ENCODE measurements at places on chromosomes 1 and 21.

DNA sequence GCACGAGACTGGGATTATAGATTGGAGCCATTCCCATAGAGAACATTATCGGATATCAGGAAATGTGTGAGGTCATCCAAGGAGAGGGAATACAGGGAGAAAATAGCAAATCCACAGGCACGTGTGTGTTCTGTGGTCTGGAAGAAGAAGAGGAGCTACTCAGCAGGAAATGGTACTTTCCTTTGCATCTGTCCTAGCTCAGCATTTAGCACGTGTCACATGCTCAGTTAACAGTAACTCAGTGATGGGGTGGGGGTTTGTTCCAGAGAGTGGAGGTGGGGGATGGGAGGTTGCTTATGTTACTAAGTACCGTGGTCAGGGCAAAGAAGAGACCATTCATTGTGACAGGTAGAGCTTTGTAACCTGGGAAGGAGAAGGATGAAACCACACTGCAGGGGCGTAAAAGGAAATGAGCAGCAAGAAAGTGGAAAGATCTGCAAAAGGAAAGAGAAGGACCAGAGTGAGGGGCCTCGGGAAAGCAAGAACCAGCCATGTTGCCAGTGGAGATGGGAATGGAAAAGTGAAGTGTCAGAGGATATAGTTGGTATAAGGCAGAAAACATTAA lies 100.4 kb downstream of the ATP5PO start:
- DNase-seq, result no peak

DNA sequence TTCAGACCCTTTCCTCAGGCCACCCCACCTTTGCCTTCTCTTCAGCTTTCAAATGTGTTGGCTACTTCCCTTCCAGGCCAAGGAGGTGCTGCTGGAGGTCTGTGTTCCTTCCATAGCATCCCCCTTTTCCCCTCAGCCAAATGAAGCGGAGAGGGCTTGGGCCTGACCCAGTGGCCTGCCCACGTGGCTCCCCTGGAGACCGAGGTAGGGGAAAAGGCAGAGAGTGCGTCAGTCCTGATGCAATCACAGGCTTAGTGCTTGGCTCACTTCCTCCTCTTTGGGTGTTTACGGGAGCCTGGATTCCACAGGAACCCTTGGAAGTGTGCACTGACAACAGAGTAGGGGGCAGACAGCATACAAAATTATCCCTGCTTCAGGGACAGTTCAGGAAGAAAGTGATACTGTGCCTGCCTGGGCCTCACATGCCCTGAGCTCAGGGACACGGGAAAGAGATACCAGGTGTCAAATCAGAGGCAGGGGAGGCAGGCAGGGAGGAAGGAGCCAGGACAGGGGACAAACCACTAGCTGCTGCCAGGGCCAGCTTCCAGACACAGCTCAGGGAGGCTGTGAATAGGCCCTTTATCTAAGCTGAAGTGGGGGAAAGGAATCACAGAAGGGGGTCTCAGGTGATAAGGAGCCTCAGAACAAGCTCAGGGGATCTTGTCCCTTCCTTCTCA lies 16.6 kb upstream of the PTP4A2 start:
- peak; percentile 96 for DNase-seq

DNA sequence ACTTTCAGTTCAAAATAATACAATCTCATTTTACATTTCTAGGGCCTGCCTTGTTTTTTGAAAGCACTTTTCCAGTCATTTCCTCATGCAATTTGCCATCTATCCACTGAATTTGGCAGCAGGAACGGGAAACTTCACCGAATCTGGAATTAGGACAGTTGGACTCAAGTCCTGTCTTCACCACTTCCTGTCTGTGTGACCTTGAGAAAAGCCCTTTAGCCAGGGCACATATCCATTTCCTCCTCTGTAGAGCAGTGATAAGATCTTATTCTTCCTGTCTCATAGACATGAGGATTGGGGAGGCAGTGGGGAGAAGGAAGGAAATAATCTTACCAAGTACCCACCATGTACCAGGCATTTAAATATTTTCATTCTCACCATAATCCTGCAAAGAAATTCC lies 12.0 kb downstream of the VAV3 start:
- no peak for DNase-seq

- DNase-seq, result no peak
Observed at GRCh38 chr21:34790834-34791233, 122.0 kb downstream of the CLIC6 start.

- no peak for DNase-seq
Observed at GRCh38 chr21:37484535-37485474, 118.2 kb downstream of the DYRK1A start.

DNA sequence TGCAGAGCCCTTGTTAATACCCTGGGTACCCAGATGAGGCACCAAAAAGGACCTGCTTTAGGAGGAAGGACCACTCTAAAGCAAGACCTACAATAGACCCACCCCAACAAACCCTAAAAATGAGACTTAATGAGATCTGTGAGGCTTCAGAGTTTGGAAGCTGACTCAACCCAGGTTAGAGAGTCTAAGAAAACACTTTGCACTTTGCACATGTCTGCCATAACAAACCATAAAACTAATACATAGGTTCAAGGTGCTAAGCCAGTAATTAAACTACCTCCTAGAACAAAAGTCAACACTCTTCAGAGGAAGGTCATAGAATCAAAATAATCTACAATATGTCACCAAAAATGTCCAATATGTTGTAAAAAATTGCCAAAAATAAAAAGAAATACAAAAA lies 124.7 kb upstream of the C1orf21 start:
- DNase-seq, result no peak

- DNase-seq, result no peak
Observed at GRCh38 chr1:232751393-232752140, 53.6 kb upstream of the MAP10 start.

DNA sequence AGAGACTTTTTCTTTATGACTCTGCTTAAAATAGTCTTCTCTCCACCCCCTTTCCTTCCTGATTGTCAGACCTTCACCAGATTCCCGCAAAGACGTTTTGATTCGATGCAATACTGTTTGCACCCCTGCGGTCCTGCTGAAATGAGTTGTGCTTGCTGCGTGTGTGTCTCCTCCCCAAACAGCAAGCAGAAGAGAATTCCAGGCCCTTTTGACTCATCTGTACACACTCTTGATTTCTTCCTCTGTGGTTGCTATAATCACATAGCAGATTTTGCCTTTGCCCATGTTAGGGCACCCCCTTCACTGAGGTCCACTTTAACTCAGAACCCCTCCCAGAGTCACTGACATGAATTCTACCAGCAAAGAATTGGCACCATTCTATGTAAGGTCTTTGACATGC lies 136.5 kb downstream of the ZZZ3 start:
- peak; percentile 82 for DNase-seq

DNA sequence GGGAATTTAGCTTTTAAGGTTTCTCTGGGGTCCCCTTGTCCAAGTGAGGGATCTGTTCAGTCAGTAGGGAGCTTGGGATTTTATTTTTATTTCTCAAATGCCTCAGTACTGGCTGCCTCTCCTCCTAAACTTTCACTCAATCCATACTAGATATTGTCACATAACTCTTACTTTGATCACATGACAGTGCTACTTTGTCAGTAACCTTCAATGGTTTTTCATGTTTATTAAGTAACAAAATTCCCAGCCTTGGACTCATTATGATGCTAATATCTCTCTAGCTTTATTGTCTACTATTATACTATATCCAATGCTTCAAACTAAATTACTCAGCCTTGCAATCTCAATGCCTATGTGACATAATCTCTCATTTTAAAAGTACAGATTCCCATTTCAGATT lies 97.7 kb downstream of the ATP1B1 start:
- DNase-seq, result no peak

- no peak for DNase-seq
Observed at GRCh38 chr1:76129731-76130130, 55.2 kb downstream of the ST6GALNAC3 start.

Data from astrocyte of the spinal cord (primary cell).